Stomach (tissue), 19 donors: ENCODE measurements at places on chromosomes 1 and 21. TPM values are rescaled to one million over a fixed set of nuclear protein-coding genes. Genes with fewer than 3 reads are reported as not detected.
A peak's percentile ranks its signal among the peaks of the same experiment; 100 is the strongest.

DNA sequence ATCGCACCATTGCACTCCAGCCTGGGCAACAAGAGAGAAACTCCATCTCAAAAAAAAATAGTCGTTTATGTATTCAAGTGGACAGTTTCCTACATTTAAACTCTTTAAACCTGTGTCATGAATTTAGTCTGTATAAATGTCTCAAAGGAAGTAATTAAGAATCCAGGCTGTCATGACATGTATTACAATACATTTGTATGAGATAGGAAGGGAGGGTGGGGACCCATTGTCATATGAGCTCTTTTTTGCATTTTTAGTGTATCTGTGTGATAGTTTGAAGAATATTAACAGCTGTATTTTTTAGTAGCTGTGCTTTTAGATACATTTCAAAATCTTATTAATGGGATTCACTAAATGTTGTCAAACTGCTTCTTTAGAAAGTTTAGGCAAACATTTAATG, 20.0 kb downstream of the DONSON start:
- no peak for DNase-seq
- H3K27me3 ChIP-seq = no peaks in the 10 kb centered on the region
- H3K27ac ChIP-seq = no peak overlapping the region
- H3K36me3 ChIP-seq = peaks cover 81% of the 10 kb centered on the region
- peaks cover 47% of the 10 kb centered on the region for H3K4me1 ChIP-seq

DNA sequence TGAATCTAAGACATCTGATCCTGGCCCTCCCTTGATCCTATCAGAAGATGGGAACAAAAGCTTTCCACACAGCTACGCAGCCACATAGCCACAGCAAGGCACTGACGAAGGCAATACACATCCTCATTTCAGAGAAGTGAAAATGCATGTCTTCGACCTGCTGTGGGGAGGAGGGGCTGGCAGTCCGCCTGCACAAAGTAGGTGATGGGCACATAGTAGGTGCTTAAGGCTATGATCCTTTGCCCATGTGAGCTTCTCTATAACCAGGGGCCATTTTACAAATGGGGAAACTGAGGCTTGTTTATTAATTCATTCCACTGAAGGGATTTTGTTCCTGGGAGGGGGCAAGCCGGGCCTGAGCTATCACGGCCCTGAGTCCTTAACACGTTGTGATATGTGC, 94.2 kb downstream of the PAX7 start:
- no peak overlapping the region for H3K4me3 ChIP-seq
- H3K4me1 ChIP-seq = no peaks in the 10 kb centered on the region
- H3K36me3 ChIP-seq = no peaks in the 10 kb centered on the region
- no peak overlapping the region for H3K27ac ChIP-seq

Gene TCEANC2
- 4.0 TPM for total RNA-seq

Gene NHLH1
- total RNA-seq = not detected

Gene PLPPR4
- 0.58 TPM for total RNA-seq

GRCh38 chr1:226903819-226904716, 33.7 kb downstream of the PSEN2 start:
- H3K36me3 ChIP-seq = peaks cover 52% of the 10 kb centered on the region
- H3K4me3 ChIP-seq = no peak overlapping the region
- DNase-seq = no peak
- H3K27ac ChIP-seq = no peak overlapping the region

DNA sequence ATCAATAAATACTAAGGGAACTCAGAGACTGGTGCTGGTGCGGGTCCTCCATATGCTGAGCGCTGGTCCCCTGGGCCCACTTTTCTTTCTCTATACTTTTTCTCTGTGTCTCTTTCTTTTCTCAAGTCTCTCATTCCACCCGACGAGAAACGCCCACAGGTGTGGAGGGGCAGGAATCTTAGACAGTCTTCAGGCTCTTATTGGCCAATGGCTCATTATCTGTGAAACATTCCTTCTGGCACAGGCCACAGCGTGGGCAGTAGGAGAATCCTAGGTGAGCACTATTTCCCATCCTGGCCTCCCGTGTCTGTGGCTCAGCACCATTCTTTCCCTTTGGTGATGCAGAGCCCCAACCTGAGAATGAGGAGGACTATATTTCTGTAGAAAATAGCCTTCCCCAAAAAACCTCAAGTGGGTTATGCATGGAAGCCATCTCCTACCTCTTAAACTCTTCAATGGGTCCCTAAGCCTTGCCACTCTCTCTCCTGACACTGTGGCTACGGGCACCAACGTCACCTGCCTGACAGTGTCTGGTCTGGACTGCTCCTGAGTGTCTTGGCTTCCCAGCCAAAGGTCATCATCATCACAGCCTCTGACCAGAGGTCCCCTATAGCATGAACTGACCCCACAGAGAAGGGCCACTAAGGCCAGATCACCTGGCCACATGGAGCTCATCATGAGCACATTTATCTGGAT, 6.2 kb upstream of the SLAMF1 start:
- H3K27ac ChIP-seq = no peak overlapping the region
- H3K4me1 ChIP-seq = no peaks in the 10 kb centered on the region
- H3K36me3 ChIP-seq = no peaks in the 10 kb centered on the region
- no peak overlapping the region for H3K4me3 ChIP-seq

GRCh38 chr1:19229229-19229628, 19.2 kb upstream of the UBR4 start:
- H3K4me3 ChIP-seq = no peak overlapping the region
- H3K4me1 ChIP-seq = peaks cover 35% of the 10 kb centered on the region
- no peak for DNase-seq
- H3K27ac ChIP-seq = no peak overlapping the region

- H3K36me3 ChIP-seq = no peaks in the 10 kb centered on the region
- no peak overlapping the region for H3K27ac ChIP-seq
- DNase-seq = no peak
- no peaks in the 10 kb centered on the region for H3K4me1 ChIP-seq
- no peak overlapping the region for H3K4me3 ChIP-seq
- H3K27me3 ChIP-seq = peaks cover 4% of the 10 kb centered on the region
These were observed 228.5 kb downstream of the CACNA1E start for GRCh38 chr1:181711820-181712219.

DNA sequence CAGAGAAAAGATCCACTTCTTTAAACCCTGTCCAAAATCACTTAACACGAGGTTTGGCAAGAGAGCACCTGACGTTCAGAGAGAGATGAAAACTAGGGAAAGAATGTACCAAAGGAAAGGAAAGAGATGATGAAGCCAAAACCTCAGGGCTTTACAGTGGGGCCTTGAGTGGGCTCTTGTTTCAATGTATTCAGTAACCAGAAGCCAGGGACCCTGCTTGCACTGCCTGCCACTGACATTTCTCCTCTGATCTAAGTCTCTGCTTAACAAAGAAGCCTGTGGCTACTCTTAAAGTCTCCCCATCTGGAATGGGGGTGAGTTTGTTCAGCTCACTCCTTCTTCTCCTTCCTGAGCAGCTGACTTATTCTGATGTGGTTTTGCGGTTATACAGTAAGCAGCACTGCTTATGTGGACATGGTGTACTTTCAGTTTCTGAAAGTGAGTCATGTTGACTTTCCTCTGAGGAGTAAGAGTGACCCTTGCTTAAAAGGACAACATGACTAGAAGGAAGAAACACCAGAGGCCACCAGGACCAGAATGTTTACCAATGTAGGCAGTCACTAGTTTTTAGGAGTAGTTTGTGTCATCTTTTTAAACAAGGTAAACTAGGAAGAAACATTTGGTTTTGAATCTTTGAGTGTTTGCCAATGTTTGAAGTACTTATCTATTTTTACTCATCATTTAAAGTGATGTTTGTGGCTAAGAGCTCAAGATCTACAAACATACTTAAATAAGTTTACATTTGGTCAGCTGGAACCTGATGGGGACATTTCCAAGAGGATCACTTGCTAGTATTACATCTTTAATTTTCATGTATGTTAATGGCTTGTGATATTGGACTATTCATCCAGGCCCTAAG, 87.4 kb downstream of the FASLG start:
- peak overlapping the region; percentile 80 for H3K27ac ChIP-seq
- H3K4me3 ChIP-seq = no peak overlapping the region
- no peaks in the 10 kb centered on the region for H3K36me3 ChIP-seq
- no peak for DNase-seq

GRCh38 chr1:226436855-226437491, 29.1 kb upstream of the PARP1 start:
- no peak overlapping the region for H3K27ac ChIP-seq
- H3K4me1 ChIP-seq = no peaks in the 10 kb centered on the region
- no peak overlapping the region for H3K4me3 ChIP-seq
- no peak for DNase-seq
- no peaks in the 10 kb centered on the region for H3K27me3 ChIP-seq
- H3K36me3 ChIP-seq = no peaks in the 10 kb centered on the region

- no peak overlapping the region for H3K27ac ChIP-seq
- no peaks in the 10 kb centered on the region for H3K4me1 ChIP-seq
- H3K36me3 ChIP-seq = peaks cover 54% of the 10 kb centered on the region
- DNase-seq = no peak
These were observed 91.4 kb downstream of the LYST start for GRCh38 chr1:235775246-235775860.

- DNase-seq = no peak
- H3K4me1 ChIP-seq = no peaks in the 10 kb centered on the region
- no peaks in the 10 kb centered on the region for H3K27me3 ChIP-seq
- H3K27ac ChIP-seq = no peak overlapping the region
These were observed 2204.3 kb downstream of the MRPL39 start for GRCh38 chr21:23402929-23403520.
